Natural killer cell (primary cell): ENCODE measurements at places on chromosomes 1 and 21. TPM values are rescaled to one million over a fixed set of nuclear protein-coding genes. Genes with fewer than 3 reads are reported as not detected.

GRCh38 chr21:31354122-31354521 lies 10.1 kb upstream of the TIAM1 start:
- DNase-seq, result no peak

- no peak for DNase-seq
Observed at GRCh38 chr21:35084869-35085268, 35.8 kb upstream of the RUNX1 start.

- DNase-seq, result no peak
Observed at GRCh38 chr21:43997766-43998742, 14.1 kb upstream of the TRAPPC10 start.

DNA sequence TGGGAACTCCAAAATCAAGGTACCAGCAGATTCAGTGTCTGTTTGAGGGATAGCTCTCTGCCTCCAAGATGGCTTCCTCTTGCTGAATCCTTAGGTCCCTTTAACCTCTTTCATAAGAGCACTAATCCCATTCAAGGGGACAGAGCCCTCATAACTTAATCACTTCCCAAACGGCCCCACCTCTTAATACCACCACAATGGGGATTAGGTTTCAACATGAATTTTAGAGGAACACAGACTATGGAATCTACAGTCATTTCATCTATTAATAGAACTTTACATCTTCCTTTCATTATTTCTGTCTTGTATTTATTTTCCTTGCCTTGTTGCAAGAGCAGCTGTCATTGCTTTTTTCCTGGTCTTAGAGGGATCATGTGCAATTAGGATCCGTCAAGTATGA lies 30.3 kb downstream of the HOOK1 start:
- no peak for DNase-seq

DNA sequence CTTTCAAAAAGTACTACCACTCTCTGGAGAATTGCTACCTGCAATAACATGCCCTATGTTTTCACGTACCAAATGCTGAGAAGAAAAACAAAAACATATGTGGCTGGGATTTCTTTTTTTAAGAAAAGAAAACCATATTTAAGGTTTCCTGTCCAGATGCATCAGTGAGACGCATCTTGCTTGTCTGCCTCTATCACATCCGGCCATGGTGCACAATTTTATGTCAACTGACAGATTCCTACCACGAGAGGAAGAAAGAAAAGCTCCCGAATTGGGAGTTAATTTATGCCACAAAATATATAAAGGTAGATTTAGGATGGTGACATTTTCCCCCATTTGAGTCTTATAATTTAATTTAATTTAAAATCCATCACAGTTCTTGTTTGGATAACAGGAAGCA lies 62.3 kb upstream of the COL24A1 start:
- no peak for DNase-seq

DNA sequence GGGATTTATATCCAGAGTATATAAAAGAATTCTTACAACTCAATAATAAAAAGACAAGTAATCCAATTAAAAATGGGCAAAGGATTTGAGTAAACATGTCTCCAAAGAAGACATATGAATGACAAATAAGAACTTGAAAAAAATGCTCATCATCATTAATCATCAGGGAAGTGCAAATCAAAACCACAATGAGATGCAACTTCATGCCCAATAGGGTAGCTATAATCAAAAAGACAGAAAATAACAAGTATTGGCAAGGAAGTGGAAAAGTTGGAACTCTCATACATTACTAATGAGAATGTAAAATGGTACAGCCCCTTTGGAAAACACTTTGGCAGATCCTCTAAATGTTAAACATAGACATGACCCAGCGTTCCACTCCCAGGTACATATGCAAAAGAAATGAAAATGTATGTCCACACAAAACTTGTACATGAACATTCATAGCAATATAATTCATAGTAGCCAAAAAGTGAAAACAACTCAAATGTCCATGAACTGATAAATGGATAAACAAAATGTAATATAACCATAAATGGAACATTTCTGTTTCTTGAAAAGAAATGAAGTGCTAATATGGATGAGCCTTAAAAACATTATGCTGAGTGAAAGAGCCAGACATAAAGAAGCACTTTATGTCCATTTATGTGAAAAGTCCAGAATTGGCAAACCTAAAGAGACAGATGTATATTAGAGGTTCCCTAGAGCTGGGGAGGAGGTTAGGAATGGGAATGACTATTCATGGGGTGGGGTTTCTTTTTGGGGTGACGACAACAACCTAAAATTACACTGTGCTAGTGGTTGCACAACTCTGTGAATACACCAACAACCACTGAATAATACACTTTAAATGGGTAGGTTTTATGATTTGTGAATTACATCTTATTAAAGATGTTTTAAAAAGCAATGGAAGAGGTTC lies 259.7 kb downstream of the RHOU start:
- DNase-seq, result no peak

GRCh38 chr1:24805534-24806301 lies 60.5 kb downstream of the CLIC4 start:
- no peak for DNase-seq

DNA sequence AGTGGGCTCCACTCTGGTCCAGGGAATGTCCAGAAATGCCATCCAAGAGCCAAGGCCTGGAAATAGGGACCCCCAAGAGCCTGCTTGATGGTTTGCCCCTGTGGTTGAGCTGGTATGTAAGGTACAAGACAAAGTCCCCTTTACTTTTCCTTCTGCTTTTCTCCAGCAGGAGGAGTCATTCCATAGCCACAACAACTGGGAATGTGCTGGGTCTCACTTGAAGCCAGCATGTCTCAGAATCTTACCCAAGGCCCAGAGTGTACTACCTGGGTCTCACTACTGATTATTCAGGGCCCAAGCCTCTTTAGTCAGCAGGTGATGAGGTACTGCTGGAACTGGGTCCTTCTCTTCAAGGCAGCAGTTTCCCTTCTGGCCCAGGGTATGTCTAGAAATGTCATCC lies 62.1 kb upstream of the CD55 start:
- no peak for DNase-seq

- no peak for DNase-seq
Observed at GRCh38 chr21:27590271-27590670, 623.4 kb upstream of the ADAMTS5 start.

GRCh38 chr1:87778896-87779295 lies 450.2 kb downstream of the LMO4 start:
- no peak for DNase-seq

DNA sequence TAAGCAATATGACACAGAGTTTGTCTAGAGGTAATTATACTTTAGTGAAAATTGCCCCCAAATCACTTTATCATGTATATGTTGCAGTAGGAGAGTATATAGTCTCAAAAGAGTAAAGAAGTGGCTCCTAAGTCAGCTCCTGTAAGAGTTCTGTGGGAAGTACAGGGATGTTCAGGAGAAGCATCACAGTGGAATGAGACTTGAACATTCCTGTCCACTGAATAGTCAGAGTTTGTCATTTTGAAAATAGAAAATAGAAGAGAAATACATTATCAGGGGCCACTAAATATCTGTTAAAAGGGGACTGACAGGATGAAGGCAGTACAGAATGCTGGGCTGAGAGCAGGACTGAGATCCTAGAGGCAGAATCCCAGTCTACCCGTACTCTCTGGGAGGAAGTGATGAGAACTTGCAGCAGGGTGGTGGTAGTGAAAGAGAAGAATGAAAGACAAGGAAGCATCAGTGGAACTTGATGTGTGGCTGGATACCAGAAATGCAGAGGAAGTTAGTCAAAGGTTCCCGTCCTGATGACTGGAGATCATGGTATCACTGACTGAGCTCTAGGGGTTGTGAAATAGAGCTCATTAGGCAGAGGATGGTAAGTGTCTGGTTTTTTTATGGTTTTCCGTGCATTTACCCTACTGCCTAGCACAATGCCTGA lies 153.4 kb downstream of the FMN2 start:
- no peak for DNase-seq

DNA sequence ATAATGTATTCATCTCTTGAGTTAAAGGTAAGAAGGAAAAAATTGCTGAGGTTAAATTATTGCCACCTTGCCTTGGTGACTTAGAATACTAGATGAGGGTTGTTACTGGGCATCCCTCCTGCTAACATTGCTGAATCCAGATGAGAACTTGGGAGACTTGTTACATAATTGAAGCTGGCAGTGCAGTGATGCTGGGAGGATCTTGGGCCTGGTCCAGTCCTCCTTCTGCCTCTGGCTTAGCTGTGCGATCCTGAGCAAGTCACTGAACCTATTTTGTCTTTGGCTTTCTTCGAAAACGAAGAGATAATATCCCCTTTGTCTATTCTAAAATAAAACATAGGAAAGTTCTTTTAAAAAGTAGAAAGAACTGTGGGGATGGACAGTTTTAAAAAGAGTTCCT lies 244.9 kb upstream of the NRIP1 start:
- DNase-seq, result no peak

Gene F5
- total RNA-seq, result 0.02 TPM

Gene TMPRSS2
- total RNA-seq, result not detected
